Left hindlimb (tissue), 1 donor: ENCODE measurements at places on chromosomes 11 and 22.

- DNase-seq: no peak
Measured at GRCh38 chr11:32722255-32722654, 72.2 kb downstream of the CCDC73 start.

- DNase-seq: no peak
Measured at GRCh38 chr11:84780689-84781293, 846.4 kb downstream of the DLG2 start.

GRCh38 chr22:44965171-44965570 is 44.6 kb downstream of the PHF21B start:
- DNase-seq: no peak

GRCh38 chr11:109112821-109113280 is 309.1 kb upstream of the C11orf87 start:
- no peak for DNase-seq

DNA sequence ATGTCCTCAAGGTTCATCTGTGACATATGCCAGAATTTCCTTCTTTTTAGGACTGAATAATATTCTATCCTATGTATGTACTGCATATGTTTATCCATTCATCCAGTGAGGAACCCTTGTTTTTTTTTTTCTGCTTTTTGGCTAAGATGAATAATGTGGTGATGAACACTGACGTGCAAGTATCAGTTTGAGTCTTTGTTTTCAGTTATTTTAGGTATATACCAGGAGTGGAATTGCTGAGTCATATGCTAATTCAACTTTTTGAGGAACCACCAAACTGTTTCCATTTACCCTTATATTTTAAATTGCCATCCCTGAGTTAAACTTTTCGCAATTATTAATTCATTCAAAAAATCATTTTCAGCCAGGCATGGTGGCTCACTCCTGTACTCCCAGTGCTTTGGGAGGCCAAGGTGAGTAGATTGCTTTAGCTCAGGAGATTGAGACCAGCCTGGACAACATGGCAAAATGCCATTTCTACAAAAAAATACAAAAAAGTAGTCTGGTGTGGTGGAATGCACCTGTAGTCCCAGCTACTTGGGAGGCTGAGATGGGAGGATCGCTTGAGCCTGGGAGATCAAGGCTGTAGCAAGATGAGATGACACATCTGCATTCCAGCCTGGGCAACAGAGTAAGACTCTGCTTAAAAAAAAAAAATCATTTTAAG is 64.2 kb downstream of the MICAL2 start:
- no peak for DNase-seq

- DNase-seq: no peak
Measured at GRCh38 chr22:47452184-47452583, 689.7 kb downstream of the TBC1D22A start.

GRCh38 chr22:35319244-35319985 is 19.7 kb downstream of the TOM1 start:
- DNase-seq: peak; percentile 14
